CD8-positive, alpha-beta memory T cell (primary cell): ENCODE measurements at places on chromosomes 2 and 18.

DNA sequence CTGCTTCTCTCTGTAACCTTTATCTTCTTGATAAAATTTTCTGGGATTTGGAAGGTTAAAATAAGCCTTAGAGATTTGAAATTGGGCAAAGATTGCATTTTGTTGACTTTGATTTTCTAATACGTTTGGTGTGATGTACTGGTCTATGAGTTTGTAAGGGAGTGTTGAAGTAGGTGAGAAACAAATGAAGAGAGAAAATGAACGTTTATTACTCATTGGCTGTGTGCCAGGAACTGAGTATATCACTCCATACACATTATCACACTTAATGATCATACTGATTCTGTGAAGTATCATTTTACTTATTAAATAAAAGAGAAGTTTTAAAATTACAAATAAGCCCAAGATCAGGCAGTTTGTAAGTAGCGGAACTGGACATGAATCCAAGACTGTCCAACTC, 795.1 kb upstream of the ZEB2 start:
- DNase-seq, result no peak

GRCh38 chr2:3264010-3264744, 113.4 kb downstream of the EIPR1 start:
- no peak for DNase-seq

DNA sequence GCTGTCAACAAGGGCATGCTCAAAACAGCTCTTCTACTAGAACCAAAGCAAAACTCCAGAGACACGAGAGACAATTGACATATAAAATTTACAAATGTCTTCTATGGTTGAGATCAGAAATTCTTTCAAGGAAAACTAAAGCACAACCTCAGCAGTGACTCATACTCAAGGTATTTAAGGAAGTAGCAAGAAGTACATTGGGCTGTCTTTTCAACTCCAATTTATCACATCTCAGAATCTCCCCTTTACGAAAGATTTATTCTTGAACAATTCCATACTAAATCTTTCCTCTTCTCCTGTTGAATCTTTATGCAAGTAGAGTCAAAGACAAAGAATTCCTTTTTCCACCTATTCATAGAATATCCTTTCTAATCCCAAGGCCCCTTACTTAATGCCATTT, 324.0 kb downstream of the IRS1 start:
- DNase-seq, result no peak

DNA sequence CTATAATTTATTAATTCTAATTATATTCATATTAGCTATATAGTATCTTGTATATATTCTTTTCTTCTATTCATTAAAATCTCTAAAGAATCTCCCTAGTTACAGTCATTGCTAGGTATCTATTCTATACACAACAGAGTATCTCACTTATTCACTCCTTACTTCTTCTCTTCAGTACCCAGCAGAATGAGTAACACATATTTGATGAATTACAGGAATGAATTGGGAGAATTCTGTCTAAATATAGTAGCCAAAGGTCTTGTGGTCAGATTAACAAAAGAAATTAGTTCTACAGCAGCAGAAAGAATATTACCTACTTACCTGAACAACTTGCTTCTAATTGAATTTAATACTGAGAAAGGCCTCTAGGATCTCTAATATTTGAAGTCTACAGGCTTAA, 758.0 kb upstream of the ZEB2 start:
- no peak for DNase-seq

DNA sequence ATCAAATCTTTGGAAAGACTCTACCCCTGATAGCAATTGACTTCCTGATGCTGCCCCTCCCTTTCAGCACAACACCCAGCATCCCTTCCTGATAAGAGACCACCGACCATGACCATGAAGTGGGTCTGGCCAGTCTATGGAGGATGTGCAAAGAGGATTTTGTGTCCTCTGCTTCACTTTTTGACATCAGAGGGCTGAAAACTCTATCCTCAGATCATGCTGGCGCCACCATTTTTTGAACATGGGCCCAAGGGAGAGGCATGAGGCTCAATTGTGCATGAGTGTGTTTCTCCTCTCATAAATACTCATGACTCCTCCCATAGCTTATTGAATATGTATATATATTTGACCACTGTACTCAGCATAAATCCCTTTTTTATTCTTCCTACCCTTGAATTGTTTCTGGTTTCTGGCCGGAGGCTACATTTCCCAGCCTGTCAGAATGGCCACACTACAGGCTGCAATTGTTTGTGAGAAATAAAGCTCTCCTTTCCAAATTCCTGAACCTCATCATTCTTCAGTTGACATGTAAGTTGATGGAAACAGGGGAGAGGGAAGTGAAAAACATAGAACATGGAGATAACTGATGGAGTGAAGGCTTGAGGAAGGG, 314.1 kb downstream of the MYCN start:
- DNase-seq, result no peak

DNA sequence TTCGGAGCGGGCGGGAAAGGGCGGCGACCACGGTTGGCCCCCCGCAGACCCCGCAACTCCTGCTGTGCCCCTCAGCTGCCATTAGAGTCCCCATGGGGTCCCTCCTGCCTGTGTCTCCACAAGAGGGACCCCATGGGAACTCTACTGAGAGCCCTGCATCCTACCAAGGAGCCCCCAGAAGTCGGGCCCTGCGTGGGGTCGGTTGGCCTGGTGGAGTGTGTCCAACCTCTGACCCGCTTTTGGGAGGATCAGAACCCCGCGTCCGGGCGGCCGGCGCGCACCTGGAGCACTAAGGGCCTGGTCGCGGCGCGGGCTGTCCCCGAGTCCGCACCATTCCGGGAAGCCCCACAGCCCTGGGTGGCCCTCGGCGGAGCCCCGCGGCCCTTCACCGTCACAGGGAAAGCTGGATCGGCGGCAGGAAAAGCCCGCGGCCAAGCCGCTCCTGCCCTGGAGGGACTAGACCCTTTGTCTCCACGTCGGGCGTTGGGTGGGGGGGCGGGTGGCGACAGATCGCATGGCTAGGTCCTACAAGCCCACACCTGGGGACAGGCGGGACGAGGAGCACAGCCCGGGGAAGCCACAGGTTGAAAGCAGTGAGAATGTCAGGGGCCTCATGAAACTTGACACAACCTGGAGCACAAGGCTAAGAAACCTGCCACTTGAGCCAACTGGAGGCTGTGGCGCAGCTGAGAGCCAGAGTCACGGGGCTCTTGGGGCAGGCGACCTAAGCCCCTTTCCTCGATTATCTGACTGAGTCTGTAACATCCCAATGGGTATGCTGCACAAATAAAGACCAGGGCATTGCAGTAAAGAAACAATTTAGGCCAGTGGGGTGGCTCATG, 11.2 kb upstream of the CXXC1 start:
- DNase-seq, result no peak

DNA sequence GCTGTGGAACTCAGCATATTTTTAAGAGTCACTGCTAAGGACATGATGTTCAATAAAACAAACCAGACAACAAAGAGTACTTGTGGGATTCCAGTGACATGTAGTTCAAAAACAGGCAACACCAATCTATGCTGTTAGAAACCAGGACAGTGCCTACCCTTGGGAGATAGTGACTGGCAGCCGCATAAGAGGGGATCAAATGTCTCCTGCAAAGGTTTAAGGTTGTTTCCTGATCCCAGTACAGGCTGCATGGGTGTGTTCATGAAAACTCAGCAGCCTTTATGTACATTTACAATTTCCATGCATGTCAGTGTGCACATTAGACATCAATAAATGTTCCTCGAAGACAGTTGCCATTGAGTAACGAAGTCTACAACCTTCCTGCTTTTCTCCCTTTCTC, 183.8 kb downstream of the PID1 start:
- no peak for DNase-seq

DNA sequence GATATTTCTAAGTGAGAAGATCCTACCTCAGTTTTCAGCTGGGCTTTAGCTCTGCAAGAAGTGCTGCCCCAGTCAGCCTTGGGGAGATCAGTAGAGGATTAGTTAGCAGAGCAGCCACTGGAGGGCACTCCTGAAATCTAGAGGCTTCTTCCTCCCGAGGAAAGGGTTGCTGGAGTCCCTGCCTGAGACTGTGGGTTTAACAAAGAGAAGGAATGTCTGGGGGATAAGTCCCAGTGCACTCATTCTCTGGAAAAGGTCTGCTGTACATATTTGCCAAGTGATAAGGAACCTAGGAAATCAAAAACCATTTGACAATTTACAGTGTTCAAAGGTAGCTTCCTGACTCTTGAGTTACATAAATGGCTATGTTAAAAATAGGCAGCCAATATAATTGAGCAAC, 207.2 kb downstream of the SLC8A1 start:
- DNase-seq, result no peak

- no peak for DNase-seq
Measured at GRCh38 chr2:45782986-45783385, 131.5 kb downstream of the PRKCE start.

DNA sequence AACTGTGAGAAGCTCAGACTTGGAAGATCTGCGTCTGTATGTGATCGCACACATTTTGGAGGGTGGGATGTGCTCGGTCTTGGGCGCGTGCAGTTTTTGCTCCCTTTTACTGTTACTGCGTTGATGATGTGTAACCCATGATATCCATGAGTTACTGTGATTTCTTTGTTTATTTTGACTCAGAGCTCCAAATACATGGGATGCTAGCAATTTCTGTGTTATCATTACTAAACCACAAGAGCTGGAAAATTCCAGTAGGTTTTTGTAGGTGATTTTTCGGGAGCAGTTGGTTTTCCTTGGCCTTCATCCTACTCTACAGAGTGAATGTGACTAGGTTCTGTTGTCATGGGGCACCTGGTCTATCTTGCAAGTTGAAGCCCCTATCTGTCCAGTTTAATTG, 124.2 kb downstream of the AGAP1 start:
- DNase-seq, result no peak

- DNase-seq, result no peak
Measured at GRCh38 chr18:77559274-77559910, 309.7 kb downstream of the GALR1 start.

GRCh38 chr2:241656190-241656741, 18.8 kb downstream of the ATG4B start:
- no peak for DNase-seq

DNA sequence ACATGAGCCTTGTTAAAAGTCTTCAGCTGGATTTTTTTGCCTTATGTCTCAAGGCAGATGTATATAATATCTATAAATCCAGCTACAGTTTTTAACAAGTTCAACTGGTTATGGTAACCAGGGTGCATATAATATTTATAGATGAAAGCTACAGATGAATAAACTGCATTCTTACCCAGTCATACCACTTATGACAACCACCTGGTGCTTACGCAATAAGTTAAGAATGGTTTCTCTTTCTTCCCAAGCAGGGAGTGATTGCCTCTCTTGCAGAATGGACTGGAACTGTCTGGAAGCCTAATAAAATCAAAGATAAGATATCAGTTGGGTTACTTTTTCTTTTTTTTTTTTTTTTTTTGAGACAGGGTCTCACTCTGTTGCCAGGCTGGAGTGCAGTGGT, 19.6 kb downstream of the DHX57 start:
- DNase-seq, result no peak

- no peak for DNase-seq
Measured at GRCh38 chr2:72214429-72215143, 66.9 kb upstream of the CYP26B1 start.

- no peak for DNase-seq
Measured at GRCh38 chr2:9364791-9365497, 58.4 kb downstream of the ITGB1BP1 start.

GRCh38 chr18:48884306-48884705, 66.5 kb downstream of the SMAD7 start:
- no peak for DNase-seq

DNA sequence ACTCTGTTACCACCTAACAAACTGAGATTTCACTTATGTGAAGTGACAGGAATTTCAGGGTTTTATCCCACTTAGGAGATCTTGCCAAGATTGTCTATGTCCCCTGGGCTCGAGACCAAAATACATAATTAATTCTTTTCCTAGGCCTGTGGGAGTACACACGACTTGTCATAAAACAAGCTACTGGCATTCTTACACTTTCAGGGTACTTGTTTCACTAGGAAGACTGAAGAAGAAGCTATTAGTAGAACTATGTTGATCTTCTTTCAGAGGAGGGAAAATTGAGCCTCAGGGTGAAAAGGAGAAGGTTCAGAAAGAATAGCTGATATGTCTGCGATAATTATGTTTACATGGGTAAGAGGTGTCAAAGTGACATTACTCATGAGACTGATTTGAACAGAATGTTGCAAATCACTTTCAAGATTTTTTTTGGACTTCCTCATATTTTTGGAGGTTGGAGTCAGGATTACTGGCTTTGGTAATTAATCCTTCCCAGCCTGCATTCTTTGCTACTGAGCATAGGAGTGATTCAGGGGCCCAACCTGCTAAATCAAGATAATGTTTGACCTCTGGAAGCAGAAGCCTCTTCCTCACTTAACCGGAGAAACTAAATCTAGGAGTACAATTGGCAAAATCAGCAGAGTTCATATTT, 240.0 kb upstream of the NT5C1B start:
- no peak for DNase-seq

DNA sequence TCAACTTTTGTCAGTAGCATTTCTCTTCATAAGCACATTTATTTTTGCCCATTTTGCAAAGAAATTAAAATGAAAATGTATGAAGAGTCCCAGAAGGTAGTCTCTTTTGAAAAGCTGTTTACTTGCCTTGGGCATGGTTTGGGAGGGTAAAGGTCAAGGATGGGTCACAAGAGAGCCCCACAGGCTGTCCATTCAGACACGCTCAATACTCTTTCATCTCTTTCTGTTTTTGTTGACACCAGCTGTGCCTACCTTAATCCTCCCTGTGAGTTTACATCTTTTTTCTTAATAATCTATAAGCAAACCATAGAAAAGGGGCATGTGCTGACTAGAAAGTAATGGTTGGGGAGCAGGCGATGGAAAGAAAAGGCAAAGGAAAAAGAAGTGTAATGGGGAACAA, 49.6 kb upstream of the KLF7 start:
- no peak for DNase-seq

GRCh38 chr2:74625658-74626425, 22.3 kb downstream of the M1AP start:
- no peak for DNase-seq

DNA sequence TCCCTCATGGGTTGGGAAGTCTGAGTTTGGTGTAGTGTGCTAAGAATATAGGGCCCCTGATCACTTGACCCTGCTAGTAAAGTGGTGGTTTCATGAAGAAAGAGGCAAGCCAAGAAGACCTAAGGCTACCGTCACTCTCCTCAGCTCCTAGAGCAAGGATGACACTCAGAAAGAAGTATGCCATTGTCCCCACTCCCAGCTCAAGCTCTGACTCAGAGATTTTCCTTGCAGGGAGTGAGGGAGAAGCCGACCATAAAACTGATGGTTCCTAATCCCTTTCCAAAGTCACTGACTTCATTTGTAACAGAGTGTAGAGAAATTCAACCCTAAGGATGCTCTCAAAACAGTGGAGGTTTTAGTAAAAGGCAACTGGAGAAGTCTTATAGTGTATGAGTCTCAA, 80.9 kb downstream of the ICA1L start:
- no peak for DNase-seq

DNA sequence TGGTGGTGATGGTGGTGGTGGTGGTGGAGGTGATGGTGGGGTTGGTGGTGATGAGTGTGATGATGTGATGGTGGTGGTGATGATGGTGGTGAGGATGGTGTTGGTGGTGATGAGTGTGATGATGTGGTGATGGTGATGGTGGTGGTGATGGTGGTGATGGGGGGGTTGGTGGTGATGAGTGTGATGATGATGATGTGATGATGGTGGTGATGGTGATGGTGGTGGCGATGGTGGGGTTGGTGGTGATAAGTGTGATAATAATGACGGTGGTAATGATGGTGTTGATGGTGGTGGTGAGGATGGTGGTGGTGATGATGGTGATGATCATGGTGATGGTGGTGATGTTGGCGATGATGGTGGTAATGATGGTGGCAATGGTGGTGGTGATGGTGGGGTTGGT, 67.7 kb downstream of the RRM2 start:
- DNase-seq, result no peak
